ENCODE measurements at places on chromosomes 12 and 14.
A peak's percentile ranks its signal among the peaks of the same experiment; 100 is the strongest.

DNA sequence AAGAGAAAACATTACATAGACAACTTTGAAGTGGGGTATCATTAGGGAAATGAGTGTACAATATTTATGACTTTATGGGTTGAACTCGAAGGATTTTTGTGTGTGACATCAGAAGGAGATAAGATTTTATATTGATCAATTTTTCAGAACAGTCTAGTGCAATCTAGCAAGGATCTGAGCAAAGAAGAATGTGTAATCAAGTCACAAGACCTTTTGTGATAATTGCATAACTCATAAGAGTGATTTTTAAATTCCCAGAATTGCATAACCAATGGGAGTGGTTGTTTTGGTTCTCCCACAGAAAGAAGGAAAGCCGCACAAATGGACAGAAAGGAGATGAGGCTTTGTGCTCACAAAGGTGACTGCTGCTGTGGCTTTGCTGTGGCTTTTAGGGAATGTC, 441.8 kb upstream of the FLRT2 start:
- DNase-seq, result no peak

GRCh38 chr14:70666361-70666686, 24.6 kb downstream of the TTC9 start:
- no peak for DNase-seq

GRCh38 chr12:12779529-12779928, 5.9 kb upstream of the APOLD1 start:
- peak; percentile 35 for DNase-seq

GRCh38 chr14:33669111-33669510, 281.8 kb downstream of the EGLN3 start:
- no peak for DNase-seq

- DNase-seq, result no peak
Observed at GRCh38 chr12:79143803-79144202, 279.2 kb downstream of the SYT1 start.

- no peak for DNase-seq
Observed at GRCh38 chr12:107145397-107145796, 52.0 kb upstream of the CRY1 start.

GRCh38 chr14:30681752-30682355, 59.7 kb downstream of the SCFD1 start:
- DNase-seq, result no peak

DNA sequence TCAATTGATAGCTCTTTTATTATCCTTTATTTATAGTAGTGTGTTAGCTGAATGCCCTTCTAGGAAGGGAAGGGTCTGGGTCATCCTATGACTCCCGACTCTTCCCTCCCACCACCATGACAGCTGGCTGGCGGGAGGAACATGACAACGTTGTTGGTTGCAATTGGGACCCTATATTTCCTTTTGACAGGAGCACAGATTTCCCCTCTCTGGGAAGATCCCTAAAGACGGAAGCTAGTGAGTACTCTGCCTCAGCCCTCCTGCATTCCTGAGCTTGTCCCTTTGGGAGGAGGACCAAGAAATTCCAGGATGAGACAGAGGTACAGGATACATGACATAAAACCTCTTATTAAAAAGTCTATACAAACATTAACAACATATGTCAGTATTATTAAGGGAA, 485.4 kb downstream of the NAV3 start:
- DNase-seq, result no peak

- no peak for DNase-seq
Observed at GRCh38 chr14:89298056-89298834, 118.8 kb downstream of the FOXN3 start.

DNA sequence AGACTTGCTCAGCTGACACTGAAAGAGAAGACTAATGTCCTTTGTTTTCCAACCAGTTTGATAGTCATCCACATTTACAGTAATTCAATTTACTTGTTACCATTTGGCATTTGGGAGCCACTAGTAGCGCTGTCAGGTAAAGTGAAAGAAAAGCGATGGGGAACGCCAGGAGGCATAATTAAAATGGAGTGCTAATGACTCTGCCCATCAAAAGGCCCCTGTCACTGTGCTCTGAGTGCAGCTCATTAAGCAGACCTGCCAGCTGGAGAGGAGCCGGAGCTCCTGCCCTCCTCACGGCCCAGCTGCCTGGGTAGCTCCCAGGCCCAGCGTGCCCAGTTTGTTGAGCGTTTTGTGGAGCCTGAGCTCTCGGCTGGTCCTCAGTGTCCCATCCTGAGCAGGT, 463.6 kb upstream of the CCDC196 start:
- peak; percentile 10 for DNase-seq

DNA sequence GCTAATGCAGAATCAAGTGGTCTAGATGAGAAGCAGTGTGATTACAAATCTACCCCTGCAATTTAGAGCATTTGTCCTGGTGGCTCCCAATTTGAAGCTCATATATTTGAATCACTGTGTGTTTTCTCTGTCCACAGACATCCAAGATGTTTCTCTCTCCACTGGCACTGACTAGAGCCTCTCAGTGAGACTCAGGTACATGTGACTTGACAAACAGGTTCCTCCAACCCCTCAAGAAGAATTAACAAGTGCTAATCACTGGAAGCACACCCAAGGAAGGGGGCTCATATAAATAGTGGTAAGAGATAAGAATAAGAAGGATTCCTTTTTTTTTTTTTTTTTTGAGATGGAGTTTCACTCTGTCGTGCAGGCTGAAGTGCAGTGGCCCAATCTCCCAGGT, 20.5 kb downstream of the OR10G2 start:
- DNase-seq, result no peak

DNA sequence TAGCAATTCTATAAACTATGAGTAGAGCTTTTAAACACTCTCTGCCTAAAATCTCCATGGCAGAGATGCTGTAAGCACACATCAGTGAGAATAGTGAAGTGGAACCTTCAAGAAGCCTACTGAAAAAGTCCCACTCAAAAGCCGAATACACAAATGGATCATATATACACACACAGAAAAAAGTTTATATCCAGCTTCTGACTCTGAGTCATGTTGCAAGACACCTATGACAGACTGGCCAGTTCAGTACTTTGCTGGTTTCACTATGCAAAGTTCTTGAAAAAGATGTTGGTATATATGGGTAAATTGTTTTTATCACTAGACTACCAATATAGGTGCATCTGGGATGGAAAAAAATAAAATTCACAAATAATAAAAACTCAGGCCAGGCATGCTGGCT, 126.1 kb downstream of the KCNK10 start:
- DNase-seq, result no peak

- no peak for DNase-seq
Observed at GRCh38 chr14:24327303-24327702, 7.6 kb downstream of the ADCY4 start.

DNA sequence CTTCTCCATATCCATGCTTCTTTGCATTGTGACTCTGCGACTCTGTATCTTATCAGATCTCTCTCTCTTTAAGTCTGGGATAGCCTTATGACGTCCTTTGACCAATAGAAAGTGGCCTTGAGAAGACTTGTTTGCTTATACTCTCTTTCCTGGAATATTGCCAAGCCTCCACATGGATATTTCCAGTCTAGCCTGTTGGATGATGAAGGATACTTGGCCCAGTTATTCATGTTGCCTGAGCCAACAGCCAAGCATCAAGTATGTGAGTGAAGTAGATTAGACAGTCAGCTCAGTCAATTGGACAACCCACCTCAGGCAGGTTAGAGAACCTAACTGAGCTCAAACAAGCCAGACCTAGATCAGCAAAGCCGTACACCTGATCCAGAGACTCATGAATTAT, 864.2 kb upstream of the MGAT4C start:
- DNase-seq, result no peak

GRCh38 chr14:56284641-56285040, 166.4 kb downstream of the PELI2 start:
- DNase-seq, result no peak

DNA sequence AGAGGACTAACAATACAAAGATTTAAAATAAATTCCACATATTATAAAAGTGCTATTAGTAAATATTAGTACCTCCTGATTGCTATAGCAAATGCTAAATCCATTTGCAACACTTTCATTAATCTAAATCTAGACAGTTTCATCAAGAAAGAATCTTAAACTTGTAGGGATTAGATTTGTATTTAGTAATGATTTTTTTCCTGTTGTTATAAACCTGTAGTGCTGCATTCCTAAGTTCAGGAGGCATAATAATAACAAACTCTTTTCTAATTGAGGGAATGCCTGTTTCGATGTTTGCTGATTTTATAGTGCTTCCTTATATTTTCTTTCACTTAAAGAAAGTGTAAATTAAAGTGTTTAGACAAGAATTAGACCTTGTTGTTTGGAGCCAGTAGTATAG, 166.1 kb downstream of the FOXA1 start:
- no peak for DNase-seq
